ENCODE measurements at places on chromosomes 4 and X.

DNA sequence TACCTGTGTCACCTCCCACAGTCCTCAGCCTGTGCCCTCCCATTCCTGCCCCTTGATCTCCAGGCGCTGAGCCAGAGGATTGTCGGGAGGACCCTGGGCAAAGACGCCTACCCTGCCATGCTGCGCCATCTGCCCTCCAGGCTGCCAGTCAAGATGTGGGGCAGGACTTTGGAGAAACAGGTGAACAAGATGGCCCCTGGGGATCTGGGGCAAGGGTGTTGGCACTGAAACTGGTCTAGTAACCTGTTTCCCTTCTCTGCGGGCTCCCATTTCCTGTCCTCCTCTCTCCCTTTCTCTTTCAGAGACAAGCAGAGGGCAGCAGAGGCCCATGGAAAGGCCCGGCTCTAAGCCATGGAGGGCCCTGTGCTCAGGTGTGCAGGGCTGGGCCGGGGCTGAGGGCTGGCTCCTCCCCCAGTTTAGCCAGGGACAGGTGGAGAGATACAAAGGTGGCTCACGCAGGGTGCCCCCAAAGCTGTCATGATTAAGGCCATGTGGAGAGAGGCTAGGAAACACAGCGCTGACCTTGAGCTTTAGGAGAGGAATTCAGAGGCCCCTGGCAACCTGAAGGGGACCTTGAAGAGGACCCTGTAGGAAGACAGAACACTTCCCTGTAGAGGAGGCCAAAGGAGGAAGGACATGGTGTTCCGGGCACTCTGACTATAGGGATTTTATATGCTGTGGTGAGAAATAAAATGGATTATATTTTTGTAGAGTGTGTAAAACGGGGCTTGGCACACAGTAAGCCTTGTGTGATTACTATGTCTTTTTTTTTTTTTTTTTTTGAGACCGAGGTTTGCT is at the start of gene GLOD5:
GLOD5 (plus strand) TSS at position 74 of the 798 bp plus-strand sequence; CDS start at position 118, 44 bp downstream.
- no peak for DNase-seq

DNA sequence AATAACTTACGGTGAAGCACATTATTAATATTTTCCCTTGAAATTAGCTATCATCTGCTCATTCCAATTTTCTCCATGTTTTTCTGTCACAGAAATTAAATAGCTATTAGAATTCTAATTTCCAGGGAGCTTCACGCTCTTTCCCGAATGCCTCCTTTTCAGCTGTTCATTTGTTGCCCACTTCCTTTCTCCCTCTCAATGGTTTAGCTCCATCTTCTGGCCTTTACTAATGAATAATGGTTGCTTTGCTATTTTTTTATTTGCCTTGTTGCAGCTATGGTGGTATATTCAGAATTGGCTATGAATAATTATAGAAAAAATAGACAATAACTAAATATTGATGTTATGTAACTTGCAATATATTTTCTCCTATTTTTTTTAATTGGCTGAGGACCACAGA is 70.5 kb downstream of the GRIA2 start:
- peak; percentile 5 for DNase-seq

- no peak for DNase-seq
Measured at GRCh38 chrX:152177052-152177451, 38.7 kb upstream of the MAGEA10 start.

- no peak for DNase-seq
Measured at GRCh38 chr4:169070071-169070894, 60.2 kb upstream of the CBR4 start.

DNA sequence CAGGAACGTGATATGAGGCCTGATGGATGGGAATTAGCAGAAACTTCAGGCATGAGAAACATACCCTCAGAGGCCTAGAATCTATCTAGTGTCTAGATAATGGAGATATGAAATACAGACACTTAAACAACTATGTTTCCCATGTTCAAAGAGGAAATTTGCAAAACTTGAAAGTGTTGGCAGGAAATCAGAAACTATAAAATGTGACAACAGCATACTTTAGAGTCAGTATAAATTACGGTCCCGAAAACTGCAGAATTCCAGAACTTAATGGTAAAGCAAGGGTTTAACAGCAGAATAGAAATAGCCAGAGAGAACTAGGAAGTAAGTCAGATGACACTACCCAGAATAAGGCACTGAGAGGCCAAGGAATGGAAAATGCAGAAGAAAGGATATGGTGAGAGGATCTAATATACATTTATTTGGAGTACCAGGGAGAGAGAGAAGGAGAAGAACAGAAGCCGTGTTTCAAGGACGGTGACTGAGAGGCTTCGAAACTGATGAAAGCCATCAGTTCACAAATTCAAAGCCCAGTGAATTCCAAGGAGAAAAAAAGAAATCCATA is 7.4 kb downstream of the HTT-AS start:
- DNase-seq: no peak

- DNase-seq: no peak
Measured at GRCh38 chr4:4843635-4844291, 15.7 kb upstream of the MSX1 start.
